ENCODE measurements at places on chromosomes 7 and 10.

DNA sequence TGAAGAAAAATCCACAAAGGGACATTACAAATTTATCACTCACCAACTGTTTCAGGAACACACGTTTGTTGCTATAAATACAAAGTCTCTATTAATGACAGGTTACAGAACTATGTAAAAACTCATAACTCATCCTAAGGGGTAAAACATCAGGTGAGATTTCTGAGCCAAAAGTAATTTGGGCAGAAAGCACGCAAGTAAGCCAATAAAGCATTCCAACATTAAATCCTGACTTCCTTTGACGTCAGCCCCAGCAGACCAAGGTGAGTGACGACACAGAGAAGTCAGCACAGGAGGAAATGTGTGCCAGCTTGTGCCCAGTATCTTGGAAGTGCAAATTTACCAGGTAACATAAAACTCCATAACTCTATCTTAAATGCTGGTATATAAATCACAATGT, 45.7 kb downstream of the IMMP2L start:
- DNase-seq: no peak

DNA sequence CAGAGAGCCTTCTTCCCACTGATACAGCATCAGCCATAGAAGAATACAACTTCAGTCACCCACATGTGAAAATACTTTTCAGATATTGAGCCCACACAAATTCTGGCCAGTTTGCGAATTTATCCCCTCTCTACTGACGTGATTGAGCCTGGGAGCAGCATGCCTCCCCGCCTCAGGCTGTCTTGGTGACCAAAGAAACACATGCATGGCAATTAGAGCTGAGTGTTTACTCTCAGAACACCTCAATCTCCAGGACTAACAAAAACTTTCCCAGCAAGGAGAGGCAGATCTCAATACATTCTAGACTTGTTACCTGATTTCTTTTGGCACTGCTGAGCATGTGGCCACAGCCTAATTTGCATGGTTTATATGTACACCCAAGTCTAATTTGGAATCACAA, 122.5 kb downstream of the TMEM26 start:
- DNase-seq: no peak

DNA sequence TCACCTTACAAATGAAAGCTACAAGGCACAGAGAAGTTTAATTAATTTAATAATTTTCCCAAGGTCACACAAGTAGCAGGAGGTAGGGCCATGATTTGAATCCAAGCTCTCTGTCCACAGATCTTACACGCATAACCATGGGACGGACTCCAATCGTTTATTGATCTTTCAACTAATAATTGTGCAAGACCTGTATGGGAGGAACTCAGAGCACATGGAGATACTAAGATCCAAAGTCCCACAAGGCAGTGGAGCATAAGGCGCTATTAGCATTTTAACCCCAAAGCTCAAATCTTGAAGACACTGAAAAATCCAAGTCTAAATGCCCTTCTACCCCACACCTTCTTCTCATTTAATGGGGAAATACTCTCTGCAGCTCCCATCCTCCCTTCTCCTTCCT, 143.5 kb downstream of the FGFR2 start:
- no peak for DNase-seq

- DNase-seq: no peak
These were observed 500.9 kb downstream of the NEBL start for GRCh38 chr10:20396205-20396604.

DNA sequence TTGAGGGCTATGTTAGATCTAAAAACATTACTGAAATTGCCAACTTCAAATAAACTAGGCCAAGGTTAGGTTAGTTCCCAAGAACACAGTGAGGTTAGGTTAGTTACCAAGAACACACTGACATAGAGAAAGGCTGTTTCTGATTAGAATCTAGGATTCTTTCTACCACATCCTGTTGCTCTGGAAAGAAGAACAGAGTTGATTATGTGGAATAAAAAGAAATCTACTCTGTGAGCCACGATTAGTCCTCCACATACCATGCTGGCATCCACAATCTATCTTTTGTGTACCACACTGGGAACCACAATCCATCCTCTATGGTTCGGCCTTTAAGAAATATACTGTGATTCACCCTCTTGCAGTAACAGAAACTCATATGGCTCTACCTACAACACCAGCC, 91.4 kb downstream of the LRRTM3 start:
- DNase-seq: no peak

GRCh38 chr7:80783678-80784327, 135.0 kb downstream of the SEMA3C start:
- DNase-seq: no peak

DNA sequence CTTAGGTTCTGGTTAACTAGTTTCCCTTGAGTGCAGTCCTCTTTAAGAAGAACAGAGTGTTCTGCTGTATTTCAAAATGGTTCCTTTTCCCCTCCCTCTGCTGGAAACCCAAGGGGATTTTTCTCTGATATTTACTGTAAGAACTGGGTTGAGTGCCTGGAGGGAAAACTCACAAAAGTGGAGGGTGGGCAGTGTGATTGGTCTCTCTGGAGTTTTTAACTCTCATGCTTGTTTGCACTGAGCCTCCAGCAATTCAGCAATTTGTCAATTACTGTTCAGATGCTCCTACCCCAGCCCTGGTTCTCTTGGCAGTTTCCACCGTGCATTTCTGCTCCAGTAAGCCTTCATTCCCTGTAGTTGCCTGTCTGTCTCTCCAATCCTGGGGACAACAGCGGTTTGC, 273.4 kb upstream of the SORCS1 start:
- DNase-seq: no peak

DNA sequence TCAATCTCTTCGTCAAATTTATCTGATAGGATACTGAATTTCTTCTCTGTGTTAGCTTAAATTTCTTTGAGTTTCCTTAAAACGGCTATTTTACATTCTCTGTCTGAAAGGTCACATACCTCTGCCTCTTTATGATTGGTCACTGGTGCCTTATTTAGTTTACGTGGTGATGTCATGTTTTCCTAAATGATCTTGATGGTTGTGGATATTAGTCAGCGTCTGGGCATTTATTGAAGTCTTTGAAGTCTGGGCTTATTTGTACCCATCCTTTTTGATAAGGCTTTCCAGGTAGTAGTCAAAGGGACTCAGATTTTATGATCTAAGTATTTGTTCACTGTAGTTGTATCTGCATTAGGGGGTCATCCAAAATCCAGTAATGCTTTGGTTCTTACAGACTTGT, 1407.5 kb upstream of the LRRTM3 start:
- no peak for DNase-seq

Measured in ovary (tissue), 10 donors.